ENCODE measurements at places on chromosomes 12 and 14.

DNA sequence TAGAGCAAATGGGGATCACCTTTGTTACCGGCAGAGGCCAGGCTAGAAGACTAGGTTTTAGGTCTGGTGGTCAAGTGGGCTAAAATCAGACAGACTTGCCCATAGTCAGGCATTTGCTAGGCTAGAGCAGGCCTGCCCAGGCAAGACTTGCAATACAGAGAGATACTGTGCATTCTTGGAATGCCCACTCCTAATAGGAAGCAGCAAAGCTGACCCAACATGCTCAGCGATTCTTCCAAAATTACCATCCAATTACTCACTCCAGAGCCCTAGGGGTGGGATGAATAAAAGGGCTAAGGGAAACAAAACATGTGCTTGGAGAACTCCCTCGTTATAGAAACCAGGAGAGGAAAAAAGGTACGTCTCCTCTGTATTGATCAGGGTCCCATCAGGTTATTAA is 187.8 kb upstream of the AMIGO2 start:
- DNase-seq = no peak

- no peak for DNase-seq
Measured at GRCh38 chr14:92323011-92323915, at the start of gene SLC24A4. Gene SLC24A4, plus strand, starts transcription at chr14:92323165. Its CDS starts 666 bp downstream, at chr14:92323831.

DNA sequence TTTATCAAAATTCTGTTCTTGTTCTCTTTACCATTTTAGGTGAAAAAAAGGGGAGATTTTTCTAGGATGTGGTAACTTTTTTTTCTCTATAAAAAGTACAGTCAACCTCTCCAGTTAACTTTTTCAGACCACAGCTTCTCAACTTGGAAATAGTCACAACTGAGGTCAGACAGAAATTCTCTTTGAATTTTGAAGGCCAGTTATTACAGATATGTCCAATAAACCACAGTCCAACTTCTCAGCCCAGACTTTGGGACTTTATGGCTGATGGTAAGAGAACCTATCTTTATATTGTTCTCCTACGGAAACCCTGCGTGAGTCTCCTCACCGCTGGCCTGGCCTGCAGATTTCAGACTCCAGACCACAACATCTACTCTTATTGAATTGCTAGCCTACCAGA is 176.7 kb downstream of the DACT1 start:
- no peak for DNase-seq

DNA sequence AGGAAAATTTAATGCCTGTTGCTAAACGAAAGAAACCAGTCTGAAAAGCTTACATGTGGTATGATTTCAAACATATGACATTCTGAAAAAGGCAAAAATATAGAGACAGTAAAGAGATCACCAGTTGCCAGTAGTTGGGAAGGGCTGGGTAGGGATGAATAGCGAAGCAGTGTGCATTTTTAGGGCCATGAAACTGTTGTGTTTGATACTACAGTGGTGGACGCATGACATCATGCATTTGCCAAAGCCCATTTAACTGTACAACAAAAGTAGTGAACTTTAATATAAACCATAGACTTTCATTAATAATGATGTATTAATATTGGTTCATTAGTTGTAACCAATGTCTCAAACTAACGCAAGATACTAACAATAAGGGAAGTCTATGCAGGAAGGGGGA is 14.7 kb upstream of the EPYC start:
- no peak for DNase-seq

- no peak for DNase-seq
Measured at GRCh38 chr12:2035431-2036055, 17.2 kb upstream of the CACNA1C start.

- peak; percentile 51 for DNase-seq
Measured at GRCh38 chr12:57476162-57476992, 3.3 kb downstream of the ARHGAP9 start.

DNA sequence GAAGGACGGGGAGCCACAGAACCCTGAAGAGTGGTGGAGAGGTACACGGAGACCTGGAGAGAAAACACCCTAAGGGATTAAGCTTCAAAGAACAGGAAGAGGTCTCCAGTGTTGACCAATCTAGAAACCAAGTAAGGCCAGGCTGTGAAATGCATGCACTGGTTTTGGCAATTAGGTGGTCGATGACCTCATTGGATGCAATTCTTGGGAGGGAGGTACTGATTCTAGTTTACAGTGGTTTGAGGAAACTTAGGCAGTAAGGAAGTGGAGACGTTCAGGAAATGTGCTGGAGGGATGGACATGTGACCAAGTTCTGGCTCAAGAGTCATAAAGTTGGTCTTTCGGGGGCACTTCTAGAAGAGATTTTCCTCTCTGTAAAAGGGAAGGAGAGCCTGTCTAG is 91.3 kb upstream of the CEP83 start:
- DNase-seq = no peak

DNA sequence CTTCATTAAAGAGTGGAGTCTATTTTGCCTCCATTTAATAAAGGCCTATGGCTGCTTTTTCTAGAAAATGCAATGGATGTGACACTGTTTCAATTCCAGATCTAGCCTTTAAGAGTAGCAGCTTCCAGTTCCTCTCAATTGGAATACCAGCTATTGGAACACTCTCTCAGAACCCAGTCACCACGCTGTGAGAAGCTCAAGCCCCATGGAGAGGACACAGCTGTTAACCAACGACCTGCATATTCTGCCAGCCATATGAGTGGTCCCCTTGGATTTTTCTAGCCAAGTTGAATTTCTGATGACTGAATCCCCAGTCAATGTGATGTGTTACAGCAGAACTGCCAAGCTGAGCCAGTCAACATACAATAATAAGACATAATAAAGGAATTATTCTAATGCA is 131.8 kb downstream of the TMTC3 start:
- DNase-seq = no peak

GRCh38 chr12:47825173-47825639 is 5.5 kb upstream of the HDAC7 start:
- no peak for DNase-seq

GRCh38 chr12:106147956-106148355 is 9.2 kb upstream of the NUAK1 start:
- DNase-seq = no peak
